ENCODE measurements at places on chromosomes 6 and 20.

- DNase-seq = no peak
These were observed 33.9 kb downstream of the PRDM1 start for GRCh38 chr6:106120006-106120405.

GRCh38 chr20:24781418-24781980 lies 167.6 kb upstream of the CST7 start:
- DNase-seq = peak; percentile 27

- no peak for DNase-seq
These were observed 80.2 kb downstream of the MLIP start for GRCh38 chr6:54191461-54191860.

DNA sequence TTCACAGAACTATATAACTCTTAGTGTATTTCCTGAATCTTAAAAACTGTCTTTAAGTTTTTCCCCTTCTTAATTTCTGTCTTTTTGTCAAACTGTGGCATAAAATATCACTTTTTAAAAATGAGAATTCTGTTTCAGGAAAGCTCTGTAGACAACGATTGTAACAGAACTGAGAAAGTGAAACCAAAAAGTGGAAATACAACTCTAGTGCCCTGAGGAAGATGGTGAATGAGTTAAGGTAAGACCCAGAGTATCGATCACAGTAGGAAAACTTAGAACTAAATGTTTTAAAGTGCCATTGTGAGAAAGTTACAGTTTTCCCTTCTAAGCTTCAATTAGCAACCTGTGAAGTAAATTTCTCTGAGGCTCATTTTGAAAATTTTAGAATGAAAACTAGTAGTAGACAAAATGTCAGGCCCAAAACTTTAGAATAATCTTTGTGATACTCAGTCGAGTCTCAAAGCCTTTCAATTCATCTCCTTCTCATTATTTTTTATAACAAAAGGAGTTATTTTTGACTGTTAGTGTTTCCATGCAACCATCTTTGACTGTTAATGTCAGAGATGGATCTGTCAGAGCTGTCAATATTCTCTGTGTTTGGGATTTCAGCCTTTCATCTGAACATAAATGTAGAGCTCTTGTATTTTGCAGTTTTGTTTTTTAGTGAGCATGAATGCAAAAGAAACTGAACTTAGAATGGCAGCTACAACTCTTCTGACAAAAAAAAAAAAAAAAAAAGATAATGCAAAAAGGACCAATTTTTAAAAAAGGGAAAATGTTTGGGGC lies 19.0 kb upstream of the TRDN start:
- DNase-seq = no peak

- no peak for DNase-seq
These were observed 84.1 kb upstream of the EPB41L1 start for GRCh38 chr20:36070451-36070850.

DNA sequence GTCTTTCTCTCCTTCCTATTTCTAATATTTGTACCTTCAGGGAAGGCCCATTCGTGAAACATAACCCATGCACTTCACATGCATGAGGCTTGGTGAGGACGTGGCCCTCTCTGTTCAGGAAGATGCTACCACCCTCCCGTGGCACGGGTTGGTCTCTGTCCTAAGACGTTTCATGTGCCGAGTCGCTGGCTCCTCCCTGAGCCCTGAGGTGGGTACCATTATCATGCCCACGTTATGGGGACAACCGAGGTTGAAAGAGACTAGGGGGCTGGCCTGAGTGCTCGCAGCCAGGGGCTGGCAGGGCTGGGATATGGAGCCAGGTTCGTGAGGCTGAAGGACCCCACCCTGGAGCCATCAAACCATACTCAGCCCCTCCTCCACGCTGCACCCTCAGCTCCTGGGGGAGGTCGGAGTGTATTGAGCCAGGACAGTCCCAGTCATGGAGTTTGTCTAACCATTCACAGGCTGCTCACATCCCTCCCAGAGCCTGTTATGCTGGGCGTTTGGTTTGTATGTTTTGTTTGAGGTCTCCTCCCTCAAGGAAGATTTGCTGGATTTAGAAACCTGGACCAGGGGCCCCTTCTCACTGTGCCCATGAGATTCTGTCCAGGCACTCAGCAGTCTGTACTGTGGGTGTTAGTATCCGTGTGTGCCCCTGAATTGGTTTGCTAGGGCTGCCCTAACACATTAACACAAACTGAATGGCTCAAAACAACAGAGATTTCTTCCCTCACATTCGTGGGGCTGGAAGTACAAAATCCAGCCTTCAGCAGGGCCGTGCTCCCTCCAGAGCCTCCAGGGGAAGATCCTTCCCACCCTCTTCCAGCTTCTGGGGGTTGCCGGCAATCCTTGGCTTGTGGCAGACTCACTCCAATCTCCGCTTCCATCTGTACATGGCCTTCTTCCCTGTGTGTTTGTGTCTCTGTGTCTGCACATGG lies 88.3 kb downstream of the ANKRD60 start:
- no peak for DNase-seq
